ENCODE measurements at places on chromosomes 1 and 21. TPM values are rescaled to one million over a fixed set of nuclear protein-coding genes. Genes with fewer than 3 reads are reported as not detected.

SYPL2 gene
- 5.7 TPM for total RNA-seq

SEC16B gene
- total RNA-seq: 9.6 TPM

PLA2G4A gene
- 24.3 TPM for total RNA-seq

GRCh38 chr1:228825840-228826484 is 90.7 kb downstream of the RHOU start:
- no peak for DNase-seq

DNA sequence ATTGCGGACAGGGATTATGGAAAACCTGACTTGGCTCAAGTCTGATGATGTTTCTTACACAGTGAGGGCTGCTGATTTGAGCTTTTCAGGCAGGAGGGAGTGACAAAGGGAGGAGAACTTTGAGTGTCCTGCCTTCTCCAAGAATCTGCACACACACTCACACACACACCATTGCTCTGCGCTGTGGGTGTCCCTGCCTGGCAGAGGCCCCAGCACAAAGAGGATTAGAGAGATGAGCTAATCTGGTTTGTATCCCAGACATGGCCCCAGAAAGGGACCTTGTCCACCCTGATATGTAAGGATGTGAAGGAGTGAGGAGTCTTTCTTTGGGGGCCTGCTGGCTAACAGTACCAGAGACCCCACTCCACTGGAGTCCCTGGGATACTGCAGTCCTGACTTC is 5.9 kb upstream of the WNT2B start:
- peak; percentile 17 for DNase-seq

- no peak for DNase-seq
Observed at GRCh38 chr1:119946724-119947123, 50.4 kb upstream of the ADAM30 start.

GRCh38 chr1:174828264-174828663 is 171.5 kb upstream of the CACYBP start:
- no peak for DNase-seq

DNA sequence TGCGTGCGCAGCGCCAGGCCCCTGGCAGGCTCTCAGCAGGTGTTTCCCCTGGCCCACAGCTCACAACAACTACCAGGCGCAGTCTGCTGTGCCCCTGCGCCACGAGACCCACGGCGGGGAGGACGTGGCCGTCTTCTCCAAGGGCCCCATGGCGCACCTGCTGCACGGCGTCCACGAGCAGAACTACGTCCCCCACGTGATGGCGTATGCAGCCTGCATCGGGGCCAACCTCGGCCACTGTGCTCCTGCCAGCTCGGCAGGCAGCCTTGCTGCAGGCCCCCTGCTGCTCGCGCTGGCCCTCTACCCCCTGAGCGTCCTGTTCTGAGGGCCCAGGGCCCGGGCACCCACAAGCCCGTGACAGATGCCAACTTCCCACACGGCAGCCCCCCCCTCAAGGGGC is 68.1 kb downstream of the ALPL start:
- no peak for DNase-seq

DNA sequence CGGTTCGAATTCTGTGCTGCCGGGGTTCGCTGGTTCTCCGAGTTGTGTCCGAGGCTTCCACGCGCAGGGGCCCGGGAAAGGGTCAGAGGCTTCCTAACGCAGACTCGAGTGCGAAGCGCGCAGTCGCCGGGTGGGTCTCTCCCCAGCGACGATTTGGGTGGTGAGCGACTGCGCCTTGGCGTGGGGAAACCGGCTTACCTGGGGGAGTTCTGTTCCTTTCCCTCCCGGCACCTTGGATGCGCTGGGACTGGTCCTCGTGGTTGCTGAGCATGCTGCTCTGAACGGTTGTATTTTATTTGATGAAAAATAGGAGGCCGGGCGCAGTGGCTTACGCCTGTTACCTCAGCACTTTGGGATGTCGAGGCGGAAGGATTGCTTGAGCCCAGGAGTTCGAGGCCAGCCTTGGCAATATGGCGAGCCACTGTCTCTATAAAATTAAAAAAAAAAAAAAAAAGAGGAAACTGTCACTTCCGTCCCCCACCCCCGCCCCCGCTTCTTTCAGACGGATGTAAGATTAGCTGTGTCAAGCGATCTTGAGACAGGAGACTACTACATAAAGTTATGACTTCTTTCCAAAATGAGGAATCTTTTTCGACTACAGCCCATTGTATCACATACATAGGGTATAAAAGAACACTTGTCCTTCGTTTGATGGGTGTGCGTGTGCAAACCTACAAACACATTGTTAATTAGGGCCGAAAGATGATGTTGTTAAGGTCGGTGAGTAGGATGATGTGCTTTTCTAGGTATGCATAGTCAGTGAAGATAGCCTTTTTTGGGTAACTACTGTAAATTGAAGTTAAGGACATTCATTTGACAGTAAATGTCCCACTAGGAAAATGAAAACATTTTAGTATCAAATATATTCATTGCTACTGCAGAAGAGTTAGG is at the start of gene CCDC18:
Gene CCDC18, plus strand, starts transcription at position 2 of the 891 bp plus-strand sequence. CDS start 2,638 bp downstream, outside the sequence.
- DNase-seq: no peak

DNA sequence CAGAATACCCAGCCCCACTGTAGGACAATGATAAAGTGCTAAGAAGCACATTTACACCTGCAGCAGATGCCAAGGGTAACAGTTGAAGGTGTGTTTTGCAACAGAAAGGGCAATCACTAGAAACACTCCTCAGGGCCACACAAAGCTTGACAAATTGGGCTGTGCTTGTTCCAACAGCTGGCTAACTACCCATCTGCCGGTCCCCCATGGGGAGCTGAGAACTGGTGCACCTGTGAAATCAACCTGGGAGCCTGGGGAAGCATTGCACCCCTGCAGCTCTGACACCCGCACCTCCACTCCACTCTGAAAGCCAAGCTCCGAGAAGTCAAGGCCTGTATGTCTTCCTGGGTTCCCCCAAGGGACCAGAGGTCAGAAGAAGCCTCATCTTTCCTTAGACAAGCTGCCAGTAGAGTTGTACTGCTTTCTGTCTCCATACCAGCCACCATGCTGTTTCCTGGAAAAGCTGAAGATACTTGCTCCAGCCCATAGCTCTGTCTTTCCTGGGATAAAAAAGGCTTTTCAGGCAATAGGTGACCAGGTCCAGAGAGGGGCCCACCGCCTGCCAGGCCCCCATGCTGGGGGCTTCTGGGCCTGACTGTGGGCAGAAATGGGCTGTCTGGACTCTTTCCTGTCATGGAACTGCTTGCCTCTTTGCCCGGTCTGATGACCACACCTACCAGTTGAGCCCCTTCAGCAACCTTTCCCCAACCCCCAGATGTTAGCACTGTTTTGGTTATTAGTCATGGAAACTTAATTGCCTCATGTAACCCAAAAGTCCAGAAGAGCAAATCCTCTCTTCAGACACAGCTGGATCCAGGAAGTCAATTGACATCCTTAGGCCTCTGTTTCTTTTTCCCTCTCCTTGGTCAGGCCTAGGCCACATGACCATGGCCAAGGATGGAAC is 93.6 kb downstream of the KIF14 start:
- no peak for DNase-seq
